ENCODE measurements at places on chromosomes 2 and 18.
A peak's percentile ranks its signal among the peaks of the same experiment; 100 is the strongest.

DNA sequence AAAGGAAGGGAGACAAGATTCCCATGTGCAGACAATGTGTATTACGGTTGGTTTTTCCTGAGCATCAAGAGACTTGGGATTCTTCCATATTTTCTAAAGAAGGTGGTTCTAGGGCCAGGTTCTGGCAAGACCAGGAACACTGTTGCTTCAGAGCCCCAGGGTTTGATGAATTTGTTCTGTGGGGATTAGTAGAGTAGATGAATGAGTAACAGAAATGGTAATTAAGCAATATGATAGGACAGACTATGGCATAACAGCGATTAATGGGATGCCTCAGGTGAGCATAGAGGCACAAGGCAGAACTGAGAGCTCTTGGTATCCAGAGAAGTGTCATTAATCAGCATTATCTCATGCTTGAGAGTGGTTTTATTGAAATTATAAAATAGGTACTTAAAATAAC is 82.8 kb upstream of the PNPT1 start:
- DNase-seq = no peak

DNA sequence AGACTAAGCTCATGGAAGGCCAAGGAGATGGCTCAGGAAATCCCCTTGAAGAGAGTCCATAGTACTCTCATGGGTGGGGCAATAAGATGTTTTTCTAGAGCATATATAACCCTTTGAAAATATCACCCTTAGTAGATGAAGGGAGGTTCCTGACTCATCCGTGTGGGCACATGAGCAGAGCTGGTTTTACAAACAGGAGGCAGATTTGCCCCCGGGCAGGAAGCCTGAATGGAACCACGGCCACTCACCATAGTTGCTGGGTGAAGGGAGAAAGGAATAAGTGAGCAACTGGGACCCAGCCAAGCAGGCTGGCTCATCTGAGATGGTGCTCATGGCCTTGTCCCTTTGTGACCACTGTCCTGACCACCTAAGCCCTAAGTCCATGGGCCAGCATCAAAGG is 29.0 kb upstream of the MAPRE3 start:
- no peak for DNase-seq

GRCh38 chr18:23212161-23212560 is 76.9 kb downstream of the CABLES1 start:
- DNase-seq = no peak

DNA sequence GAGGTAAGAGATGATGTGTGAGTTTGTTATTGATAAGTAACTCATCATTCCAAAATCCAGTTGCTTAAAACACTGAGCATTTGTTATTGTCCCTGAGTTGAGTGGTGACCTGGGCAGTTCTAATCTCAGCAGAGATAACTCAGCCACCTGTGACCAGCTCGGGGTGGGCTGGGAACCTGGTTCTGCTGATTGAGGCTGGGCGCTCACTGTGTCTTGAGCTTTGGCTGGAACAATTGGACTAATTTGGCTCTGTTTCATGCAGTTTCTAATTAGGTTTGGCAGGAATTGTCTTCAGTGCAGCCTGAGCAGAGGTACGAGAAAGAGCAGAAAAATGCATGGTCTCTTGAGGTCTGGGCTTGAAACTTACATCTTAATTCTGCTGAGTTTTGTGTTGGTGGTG is 144.7 kb downstream of the RNF144A start:
- DNase-seq = no peak

DNA sequence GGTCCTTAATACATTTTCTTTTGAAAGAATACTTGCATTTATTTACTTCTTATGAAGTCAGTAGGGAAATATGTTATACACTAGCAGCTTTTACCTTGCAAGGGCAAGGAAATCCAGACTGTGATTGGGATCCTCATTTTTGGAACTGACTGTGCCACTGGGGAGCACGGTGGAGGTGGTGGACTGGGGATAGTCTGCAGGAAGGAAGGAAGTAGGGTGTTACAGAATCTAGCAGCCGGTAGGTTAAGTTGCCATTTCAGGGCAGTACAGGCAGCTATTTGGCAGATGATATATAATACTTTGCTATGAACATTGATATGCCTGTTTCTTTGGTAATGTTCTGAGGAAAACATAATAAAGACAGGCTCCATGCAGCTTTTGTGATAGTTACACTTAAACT is 238.3 kb downstream of the PHLPP1 start:
- DNase-seq = no peak

GRCh38 chr2:134120406-134120732 is 133.5 kb upstream of the MGAT5 start:
- DNase-seq = no peak

- no peak for DNase-seq
Observed at GRCh38 chr2:13002536-13003331, 286.0 kb downstream of the TRIB2 start.

- no peak for DNase-seq
Observed at GRCh38 chr2:77834360-77835002, 312.3 kb upstream of the LRRTM4 start.

GRCh38 chr2:46554397-46554796 is 75.0 kb downstream of the TMEM247 start:
- DNase-seq = no peak

- DNase-seq = no peak
Observed at GRCh38 chr2:55555977-55556376, 36.5 kb downstream of the CFAP36 start.

- no peak for DNase-seq
Observed at GRCh38 chr2:207040696-207041095, 101.4 kb downstream of the CPO start.

DNA sequence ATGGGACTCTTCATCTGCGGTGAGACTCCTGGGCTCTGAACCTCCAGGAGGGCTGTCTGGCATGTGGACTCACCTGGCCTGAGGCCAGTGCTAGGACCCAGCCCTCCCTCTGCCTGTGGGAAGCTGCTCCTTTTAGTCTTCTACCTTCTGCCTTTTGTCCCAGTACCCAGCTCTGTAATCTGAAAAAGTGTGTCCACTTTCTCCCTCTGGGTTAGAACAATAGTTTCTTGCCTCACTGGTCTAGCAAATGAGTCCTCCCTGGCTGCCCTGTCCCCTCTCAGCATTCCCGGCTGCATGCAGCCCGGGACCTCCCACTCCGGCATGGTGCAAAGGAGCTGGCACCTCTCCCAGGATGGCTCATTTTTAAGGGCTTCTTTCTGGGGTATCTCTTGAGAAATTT is 25.9 kb downstream of the GKN2 start:
- no peak for DNase-seq

- DNase-seq = no peak
Observed at GRCh38 chr2:219739866-219740440, 112.5 kb downstream of the SLC4A3 start.

DNA sequence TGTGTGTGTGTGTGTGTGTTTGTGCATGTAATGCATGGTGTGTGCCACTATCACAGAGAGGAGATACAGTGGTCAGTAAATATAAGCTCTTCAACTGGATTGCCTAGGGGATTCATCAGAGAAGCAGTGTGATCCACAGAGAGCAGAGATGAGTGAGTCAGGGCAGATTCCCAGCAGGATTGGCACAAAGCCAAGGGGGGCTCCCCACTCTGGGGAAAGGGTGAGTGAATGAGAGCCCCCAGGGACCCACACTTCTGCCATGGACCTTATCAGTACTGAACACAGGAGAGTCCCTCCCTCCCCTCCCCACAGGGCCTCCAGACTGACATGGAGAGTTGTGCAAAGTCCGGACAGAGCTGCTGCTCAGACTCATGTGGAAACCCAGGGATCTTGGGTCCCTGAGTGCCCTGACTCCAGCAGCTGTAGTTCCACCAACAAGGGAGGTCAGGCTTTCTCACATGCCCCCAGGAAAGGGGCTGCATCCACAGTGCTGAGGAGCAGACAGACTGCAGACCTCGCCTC is 748.8 kb downstream of the NR4A2 start:
- no peak for DNase-seq

DNA sequence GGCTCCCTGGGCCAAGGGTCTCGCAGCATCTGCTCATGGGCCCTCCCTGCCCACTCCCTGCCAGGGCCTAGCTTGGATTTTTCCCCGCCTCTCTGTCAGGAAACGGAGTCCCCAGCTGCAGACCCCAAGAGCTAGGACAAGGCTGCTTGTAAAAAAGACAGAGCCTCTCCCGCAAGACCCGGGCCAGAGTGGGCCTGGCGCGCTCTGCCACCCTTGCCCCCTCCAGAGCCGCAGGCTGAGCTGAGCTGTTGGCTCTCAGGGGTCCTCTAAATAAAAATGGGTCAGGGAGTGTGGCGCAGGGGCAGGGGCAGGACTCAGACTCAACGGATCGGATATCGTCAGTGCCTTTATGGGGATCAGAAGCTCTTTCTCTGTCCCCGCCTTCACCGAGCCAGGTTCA is 112.6 kb downstream of the CABLES1 start:
- DNase-seq = no peak

- DNase-seq = no peak
Observed at GRCh38 chr18:29225351-29225750, 1048.4 kb upstream of the CDH2 start.

GRCh38 chr2:7618031-7618430 is 700.8 kb downstream of the RNF144A start:
- no peak for DNase-seq

DNA sequence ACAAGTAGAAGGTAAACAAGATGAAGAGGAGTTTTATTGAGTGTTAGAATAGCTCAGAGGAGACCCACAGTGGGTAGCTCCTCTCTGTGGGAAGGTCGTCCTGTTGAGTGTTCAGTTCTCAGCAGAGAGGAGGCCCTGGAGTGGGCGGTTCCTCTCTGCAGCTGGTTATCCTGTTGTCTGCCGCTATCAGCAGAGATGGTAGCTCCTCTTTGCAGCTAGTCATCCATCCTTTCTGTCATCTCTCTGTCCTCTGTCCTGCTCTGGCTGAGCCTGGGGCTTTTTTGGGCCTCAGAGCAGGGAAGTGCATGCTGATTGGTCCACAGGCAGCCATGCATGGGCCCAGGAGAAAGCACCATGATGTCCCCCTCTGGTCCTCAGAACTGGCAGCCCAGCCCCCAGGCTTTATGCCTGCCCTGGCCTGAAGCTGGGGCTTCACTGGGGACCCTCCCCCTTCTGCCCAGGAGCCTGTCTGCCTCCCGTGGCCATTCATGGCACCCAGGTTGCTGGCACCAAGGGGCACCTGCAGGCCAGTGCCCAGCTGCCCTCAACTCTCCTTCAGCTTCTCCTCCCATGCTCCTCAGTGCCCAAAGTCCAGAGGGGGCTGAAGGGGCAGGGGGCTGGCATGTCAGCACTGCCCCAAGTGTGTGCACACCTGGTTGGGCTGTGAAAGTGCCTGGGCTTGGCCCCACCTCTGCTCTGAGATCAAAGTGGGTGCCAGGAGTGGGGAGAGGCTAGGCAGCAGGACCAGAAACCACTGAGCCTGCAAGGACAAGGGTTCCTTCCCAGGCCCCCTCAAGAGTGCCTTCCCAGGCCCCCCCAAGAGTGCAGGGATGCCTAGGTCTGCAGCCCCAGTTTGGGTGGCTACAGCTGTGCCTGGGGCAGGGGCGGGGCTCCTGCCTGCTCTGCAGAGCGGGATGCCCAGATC is 98.7 kb downstream of the TWIST2 start:
- DNase-seq = no peak

GRCh38 chr2:233443511-233444183 is 89.4 kb downstream of the DGKD start:
- DNase-seq = peak; percentile 69

GRCh38 chr2:146579147-146579930 is 1265.5 kb upstream of the ACVR2A start:
- DNase-seq = no peak

DNA sequence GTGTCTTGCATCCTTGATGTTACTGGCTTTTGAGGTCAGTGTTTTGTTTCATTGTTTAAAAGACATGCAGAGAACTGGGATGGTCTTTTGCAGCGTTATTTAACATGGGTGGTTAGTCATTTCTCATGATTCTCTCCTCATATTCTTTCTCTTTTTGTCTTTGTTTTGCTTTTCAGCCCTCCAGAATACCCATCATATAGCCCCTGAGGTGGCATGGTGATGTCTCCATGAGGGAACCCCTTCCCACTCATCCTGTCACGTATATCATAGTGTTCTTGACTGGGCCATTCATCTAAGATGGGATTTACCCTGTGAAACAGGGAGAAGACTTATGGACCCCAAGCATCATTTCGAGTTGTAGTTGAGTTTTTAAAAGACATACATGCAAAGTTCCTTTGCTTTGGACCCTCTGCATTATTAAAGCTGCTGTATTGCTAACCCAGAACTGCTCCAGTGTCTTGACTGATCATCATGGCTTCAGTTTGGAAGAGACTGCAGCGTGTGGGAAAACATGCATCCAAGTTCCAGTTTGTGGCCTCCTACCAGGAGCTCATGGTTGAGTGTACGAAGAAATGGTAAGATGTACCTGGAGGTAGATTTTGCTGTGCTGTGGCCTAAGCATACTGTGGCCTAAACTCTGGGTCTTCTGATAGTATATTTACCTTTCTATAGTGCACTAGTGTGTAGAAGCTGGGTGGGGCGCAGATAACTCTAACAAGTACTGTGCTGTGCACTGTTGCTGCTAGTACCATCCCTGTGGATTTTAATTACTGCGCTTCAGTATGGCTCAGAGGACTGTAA is 1.4 kb downstream of the EHBP1 start:
- no peak for DNase-seq

DNA sequence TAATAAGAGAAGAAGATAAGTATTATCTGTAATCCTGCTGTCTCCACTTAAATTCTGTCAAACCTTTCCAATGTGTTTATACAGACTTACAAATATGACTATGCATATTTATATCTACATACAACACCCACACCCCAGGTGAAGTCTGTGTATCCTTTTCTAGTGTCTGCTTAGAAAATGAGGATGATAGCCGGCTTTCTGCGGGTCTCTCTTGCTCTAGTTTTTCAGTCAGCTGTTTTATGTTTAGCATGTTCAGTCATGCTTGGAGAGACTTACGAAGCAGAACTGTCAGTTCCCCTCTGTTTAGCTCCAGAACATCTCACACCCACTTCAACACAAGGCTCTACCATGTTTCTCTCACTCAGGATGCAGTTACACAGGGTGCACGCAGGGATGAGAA is 137.3 kb upstream of the NFATC1 start:
- DNase-seq = no peak

GRCh38 chr2:222355860-222356259 is 57.1 kb upstream of the PAX3 start:
- no peak for DNase-seq

DNA sequence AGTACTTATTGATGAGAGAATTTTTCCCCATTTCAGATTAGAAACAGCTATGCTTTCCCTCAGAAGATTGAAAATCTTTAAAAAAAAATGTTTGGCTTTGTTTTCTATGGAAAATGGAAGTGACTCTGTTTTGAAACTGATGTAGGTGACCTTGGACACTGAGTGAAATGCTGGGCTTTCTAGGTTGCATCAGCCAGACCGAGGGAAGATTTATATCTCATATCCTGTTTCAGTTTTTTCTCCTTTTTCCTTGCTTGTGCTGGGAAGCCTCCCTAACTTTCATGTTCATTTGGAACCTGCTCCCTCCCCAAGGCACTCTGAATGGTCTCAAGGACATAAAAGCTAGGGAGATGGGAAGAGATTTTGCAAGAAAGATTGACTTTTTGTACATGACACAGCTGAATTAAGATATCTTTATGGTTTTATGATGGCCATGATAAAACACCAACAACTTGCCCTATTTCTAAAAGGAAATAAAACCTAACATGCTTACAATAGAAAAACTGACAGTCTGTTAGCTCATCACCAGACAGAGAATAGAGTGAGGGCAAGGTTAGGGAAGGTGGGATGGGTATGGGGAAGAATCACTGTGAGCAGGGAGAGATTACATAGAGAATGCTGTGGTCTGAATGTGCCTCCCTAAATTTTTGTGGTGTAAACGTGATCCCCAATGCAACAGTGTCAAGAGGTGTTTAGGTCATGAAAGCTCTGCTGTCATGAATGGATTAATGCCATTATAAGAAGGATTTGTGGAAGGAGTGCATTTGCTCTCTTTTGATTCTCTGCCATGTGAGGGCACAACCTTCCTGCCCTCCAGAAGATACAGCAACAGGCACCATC is 249.7 kb downstream of the TPGS2 start:
- DNase-seq = no peak

GRCh38 chr18:35971661-35972196 is 750 bp upstream of the RMP24 start:
- no peak for DNase-seq

Measured in stimulated activated CD8-positive, alpha-beta memory T cell treated with anti-CD3 and anti-CD28 coated beads, Interleukin-7, amount 100 ng/mL, for 24 hours (primary cell).